Eye (tissue), 1 donor: ENCODE measurements at places on chromosomes 6 and 20.

DNA sequence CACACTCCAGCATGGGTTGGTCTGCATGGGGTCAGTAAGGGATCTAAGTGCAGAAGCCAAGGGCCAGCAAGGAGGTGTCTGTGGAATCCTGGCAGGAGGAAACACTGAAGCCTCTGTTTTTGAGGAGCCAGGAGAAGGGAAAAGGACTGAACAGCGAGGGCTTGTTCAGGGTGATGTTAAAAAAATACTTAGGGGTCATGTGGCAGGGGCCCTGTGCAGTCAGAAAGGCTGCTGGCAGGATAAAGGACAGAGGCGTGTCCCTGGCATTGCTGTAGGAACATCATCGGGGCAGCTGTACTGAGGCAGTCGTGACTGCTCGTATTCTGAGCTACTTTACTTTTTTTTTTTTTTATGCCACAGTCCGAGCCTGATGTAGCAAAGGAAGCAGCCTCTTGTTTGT is 127.1 kb upstream of the ZFP64 start:
- no peak for DNase-seq

- peak; percentile 47 for DNase-seq
Observed at GRCh38 chr20:36162272-36162966, 7.9 kb downstream of the EPB41L1 start.

DNA sequence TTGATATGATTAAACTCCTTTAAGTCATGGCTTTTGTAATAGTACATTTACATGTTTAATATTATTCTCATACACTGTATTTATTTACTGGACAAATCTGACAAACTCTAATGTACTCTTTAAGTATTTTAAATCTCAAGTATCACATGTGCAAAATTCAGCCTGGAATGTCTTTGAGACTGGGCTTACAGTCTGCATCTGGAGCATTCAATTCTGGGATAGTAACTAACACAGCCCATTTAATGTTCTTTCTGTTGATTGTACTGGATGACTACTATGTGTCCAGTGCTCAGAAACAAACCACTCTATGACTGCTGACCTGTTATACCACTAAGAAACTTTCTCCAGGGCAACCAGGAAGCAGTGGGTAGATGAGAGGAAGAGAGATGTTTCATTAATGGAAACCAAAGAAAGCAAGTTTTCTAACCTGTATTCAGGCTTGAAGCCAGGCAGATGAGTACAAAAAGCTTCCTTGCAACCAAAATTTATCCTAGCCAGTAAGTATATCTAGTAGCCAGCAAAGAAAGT is 26.8 kb downstream of the FBXL4 start:
- DNase-seq = no peak

GRCh38 chr6:25753079-25753478 is 1.5 kb upstream of the SLC17A4 start:
- DNase-seq = no peak

- peak; percentile 2 for DNase-seq
Observed at GRCh38 chr6:7432391-7433120, 42.9 kb downstream of the RIOK1 start.
